ENCODE measurements at places on chromosomes 1 and 21.
A peak's percentile ranks its signal among the peaks of the same experiment; 100 is the strongest.

GRCh38 chr1:96845464-96845863 is 123.9 kb downstream of the PTBP2 start:
- DNase-seq = no peak

GRCh38 chr21:30081506-30081905 is 85.1 kb downstream of the CLDN17 start:
- DNase-seq = no peak

- DNase-seq = no peak
Observed at GRCh38 chr1:206606867-206607266, 5.4 kb downstream of the EIF2D start.

DNA sequence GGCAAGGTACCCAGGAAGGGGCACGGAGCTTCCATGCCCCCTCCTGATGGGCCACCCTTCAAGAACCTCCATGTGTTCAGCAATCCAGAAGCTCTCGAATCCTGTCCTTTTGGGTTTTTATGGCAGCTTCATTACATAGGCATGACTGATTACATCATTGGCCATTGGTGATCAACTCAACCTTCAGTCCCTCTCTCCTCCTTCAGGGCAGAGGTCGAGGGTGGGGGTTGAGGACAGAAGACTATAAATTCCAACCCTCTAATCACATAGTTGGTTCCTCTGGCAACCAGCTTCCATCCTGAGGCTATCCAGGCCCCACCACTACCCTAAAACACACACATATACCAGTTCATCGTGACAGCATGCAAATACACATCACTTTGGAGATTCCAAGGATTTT is 135.7 kb downstream of the ZNF281 start:
- DNase-seq = no peak

DNA sequence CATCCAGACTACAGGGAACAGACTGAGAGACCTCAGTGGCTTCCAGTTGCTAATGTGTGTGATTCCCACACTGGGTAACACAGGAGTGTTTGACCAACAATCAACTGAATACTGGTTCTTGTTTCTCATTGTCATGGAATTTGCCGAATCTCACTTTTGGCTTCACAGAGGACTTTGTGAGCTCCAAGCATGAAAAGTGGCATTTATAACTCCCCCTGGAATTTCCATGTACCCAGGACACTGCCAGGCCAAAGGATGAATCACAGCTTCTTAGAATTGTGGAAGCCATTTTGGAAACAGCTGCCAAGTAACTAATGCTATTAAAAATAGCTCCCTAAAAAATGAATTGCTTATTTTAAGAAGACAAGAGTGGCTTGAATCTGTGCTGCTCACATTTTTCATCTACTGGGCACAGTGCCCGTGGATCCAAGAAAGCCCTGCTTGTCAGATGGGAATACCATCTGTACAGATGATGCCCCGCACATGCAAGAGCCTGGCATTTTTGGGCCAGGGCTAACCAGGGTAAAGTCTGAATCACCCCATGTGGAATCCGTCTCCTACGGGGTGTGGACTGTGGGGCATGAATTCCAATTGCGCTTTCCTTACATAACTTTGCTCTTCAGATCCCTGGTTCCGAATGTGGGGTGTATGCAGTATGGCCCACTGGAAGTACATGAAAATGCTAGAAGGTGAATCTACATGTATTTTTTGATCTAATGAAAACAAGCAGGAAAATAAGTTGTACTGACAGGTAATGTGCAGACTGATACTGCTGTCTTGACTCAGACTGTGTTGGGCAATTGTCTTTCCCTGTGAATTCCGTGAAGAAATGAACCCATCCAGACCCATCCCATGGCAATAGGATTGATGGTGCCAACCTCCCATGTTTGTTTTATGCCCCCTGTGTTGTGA is 487.3 kb downstream of the SIPA1L2 start:
- no peak for DNase-seq

DNA sequence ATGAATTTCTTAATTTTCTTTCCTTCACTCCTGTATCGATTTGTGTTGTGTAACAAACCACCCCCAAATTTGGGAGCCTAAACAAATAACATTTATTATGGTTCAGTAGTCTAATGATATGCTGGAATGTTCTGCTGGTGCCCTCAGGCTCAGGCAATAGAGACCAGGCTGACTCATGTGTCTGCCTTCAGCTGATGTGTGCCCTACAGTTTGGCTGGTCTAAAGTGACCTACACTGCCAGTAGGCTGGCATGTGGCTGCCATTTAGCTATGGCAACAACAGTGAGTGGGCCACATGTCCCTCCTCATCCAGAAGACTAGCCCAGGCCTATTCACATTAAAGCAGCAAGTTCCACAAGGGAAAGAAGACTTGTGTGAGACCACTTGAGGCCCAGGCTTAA is 115.8 kb downstream of the PTPRC start:
- DNase-seq = no peak

GRCh38 chr1:95304803-95305202 is 70.8 kb downstream of the RWDD3 start:
- DNase-seq = no peak

GRCh38 chr1:51294566-51295184 is 35.7 kb downstream of the TTC39A start:
- no peak for DNase-seq

- DNase-seq = no peak
Observed at GRCh38 chr1:76379506-76379905, 305.0 kb downstream of the ST6GALNAC3 start.

DNA sequence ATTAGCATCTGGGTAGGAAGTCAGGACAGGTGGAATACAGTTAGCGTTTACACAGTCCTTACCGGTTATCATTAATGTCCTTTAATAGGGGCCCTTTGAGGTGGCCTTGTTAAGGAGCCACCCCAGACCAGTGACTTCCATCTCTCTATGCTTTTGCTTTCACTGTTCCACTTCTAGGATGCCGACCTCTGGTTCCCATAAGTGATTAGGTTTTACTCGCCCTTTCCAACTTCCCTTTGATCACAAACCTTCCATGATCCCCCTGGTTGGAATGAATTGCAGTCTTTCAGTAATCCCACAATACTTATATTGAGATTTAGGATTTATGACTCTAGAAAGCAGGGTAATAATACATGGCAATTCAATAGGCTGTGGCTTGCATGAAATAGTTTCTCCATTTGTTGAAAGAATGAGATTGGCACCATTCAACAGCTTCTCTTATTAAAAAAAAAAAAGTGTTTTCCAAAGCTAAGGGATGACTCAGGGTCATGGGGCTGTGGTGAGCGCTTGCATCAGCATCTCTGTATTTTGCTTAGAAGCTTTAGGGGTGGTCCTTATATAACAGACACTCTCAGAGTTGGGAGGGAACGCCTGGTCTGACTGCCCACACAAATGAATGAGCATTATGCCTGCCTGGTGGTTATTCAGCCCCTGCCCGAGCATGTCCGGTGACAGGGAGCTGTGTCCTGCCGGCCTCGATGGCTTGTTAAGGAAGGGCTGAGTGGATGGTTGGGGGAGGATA is 110.5 kb downstream of the CNIH3 start:
- DNase-seq = no peak

DNA sequence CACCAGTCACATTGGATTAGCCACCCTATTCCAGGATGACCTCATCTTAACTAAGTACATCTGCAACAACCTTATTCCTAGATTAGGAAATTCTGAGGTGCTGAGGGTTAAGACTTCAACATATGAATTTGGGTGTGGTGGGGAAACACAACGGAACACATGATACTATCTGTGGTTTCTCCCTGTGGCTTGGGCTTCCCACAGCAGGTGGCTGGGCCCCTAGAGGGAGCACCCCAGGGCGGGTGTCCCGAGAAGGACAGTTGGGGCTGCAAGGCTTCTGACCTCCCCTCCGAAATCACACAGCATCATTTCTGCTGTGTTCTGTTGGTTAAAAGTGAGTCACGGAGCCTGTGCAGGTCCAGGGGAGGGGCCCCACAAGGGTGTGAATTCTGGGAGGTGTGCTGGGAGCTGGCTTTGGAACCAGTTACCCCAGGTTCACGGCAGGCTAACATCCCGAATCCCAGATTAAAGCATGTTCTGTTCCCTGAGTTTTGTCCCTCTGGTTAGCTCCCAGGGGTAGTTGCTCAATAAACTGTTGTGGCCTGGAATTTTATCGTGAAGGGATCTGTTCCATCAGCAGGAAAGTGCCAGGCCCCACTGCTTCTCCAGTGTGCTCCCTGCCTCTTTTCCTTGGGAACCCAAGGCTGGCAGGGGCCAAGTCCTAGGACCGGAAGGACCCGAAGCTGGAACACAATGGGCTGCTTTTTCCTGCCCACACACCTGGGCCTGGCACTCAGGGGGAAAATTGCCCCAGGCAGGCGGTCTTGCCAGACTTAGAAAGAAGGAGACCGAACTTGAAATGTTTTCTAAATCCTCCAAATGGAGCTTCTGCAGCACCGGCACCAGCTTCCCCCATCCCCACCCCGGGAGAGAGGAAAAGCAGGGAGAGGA is 154.0 kb upstream of the WNT4 start:
- no peak for DNase-seq

- no peak for DNase-seq
Observed at GRCh38 chr1:41823471-41823870, 95.3 kb downstream of the HIVEP3 start.

- DNase-seq = no peak
Observed at GRCh38 chr1:227094249-227094966, 154.3 kb downstream of the COQ8A start.

- DNase-seq = no peak
Observed at GRCh38 chr1:19562847-19563246, 77.5 kb upstream of the CAPZB start.

DNA sequence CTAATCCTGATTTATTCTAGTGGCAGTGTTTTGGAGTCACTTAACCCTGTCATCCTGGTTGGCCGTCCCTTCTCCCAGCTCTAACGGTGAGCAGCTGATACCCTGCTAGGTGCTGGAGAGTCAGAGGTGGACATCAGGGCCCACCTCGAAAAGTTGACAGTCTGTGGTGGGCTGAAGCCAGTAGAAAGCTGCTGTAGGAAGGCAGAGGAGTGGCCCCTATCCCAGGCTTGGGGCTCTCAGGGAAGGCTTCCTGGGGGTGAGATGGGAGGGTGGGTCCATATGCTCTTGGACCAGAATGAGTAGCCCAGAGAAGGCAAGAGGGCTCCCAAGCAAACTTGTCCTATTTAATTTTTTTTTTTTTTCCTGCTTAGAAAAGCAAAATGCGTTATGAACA is 475 bp upstream of the RPL5 start:
- no peak for DNase-seq

GRCh38 chr1:223207293-223208066 is 64.4 kb upstream of the TLR5 start:
- DNase-seq = no peak

- peak; percentile 7 for DNase-seq
Observed at GRCh38 chr1:233294913-233295236, 650 bp downstream of the PCNX2 start.

GRCh38 chr1:159473335-159473734 is 33.8 kb downstream of the OR10J1 start:
- DNase-seq = no peak

DNA sequence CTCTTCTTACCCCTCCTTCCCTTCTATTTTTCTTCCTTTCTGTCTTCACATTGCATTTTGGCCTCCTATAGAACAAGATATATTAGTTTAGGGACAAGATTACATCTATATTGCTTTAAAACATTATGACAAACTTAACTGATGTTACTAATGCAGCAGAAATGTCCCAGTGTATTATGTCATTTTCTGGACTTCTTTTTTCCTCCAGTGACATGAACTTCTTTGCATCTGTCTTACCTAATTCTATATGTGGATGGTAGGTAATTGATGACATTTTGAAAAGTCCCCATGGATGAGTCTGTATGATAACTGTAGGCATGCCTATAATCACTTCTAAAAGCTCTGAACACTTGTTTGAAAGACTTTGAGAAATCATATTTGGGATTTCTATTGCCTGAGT is 89.5 kb downstream of the FNBP1L start:
- no peak for DNase-seq

- DNase-seq = no peak
Observed at GRCh38 chr1:210655511-210655910, 326.8 kb downstream of the HHAT start.

- no peak for DNase-seq
Observed at GRCh38 chr1:243883551-243883950, 33.5 kb upstream of the AKT3 start.

DNA sequence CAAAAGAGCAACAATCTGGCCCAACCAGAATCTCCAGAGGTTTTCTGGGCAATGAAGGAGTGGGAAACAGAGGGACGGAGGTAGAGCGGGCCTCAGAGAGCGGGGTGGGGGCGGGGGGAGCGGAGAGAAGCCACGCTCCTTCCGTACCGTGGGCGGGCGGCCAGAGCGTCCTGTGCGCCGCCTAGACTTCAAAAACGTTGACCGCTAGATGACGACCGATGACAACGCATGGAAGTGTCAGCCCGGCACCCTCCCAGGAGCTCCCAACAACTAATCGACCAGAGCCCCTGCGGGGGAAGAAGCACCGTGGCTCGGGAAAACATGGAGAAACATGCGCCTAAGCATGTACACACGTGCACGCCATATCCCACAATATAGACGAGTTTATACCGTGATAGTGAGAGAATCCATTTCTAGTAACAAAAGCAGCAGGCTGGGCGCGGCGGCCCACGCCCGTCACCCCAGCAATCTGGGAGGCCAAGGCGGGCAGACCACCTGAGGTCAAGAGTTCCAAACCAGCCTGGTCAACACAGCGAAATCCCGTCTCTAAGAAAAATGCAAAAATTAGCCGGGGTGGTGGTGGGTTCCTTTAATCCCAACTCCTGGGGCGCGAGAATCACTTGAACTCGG is 131.9 kb downstream of the LIPI start:
- DNase-seq = no peak

GRCh38 chr1:2155788-2156187 is 38.8 kb downstream of the FAAP20 start:
- no peak for DNase-seq

DNA sequence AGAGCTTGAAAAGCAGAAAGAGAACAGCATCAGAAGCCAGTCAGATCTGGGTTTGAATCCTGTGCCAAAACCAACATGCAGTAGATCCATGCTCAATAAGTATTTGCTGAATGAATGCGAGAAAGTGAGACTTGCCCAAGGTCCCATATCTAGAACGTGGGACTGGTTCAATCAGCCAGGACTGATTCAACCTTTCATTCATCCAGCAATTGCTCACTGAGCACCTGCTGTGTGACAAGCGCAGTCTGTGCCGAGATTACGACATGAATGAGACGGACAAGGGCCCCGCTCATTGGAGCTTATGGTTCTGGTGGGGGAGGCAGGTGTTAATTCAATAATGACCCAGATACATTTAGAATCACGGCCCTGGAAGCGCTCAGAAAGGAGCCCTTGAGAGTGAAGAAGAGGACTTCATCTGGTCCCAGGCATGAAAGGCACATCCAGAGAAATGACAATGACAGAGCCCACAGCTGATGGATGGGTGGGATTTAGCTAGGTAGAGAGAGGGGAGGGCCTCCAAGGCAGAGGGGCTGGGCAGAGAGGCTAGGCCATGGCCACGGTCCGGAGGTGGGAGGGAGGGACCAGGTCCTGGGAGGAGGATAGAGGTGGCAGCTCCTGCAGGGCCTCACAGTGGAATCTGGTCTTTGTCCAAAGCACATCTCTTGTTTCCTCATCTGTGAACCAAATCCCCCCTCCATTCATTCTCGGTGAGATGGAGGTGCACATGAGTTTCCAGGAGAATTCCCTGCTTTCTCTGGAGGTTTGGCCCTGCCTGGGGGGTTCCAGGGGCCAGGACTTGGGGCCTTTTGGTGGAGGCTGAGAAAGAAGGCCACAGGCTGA is 4.2 kb upstream of the FAM131C start:
- DNase-seq = no peak
